ENCODE measurements at places on chromosomes 3 and 15.
A peak's percentile ranks its signal among the peaks of the same experiment; 100 is the strongest.

- DNase-seq = peak; percentile 76
Observed at GRCh38 chr15:92958105-92958504, 58.0 kb downstream of the CHD2 start.

- DNase-seq = peak; percentile 96
Observed at GRCh38 chr3:129160891-129161859, at the start of gene ISY1. TSS of gene ISY1 (minus strand) at chr3:129161063. CDS start at chr3:129160975, 88 bp downstream.

- DNase-seq = no peak
Observed at GRCh38 chr3:55569033-55569599, 82.0 kb upstream of the WNT5A start.

- DNase-seq = no peak
Observed at GRCh38 chr3:184029443-184029842, 2.1 kb upstream of the HTR3D start.

DNA sequence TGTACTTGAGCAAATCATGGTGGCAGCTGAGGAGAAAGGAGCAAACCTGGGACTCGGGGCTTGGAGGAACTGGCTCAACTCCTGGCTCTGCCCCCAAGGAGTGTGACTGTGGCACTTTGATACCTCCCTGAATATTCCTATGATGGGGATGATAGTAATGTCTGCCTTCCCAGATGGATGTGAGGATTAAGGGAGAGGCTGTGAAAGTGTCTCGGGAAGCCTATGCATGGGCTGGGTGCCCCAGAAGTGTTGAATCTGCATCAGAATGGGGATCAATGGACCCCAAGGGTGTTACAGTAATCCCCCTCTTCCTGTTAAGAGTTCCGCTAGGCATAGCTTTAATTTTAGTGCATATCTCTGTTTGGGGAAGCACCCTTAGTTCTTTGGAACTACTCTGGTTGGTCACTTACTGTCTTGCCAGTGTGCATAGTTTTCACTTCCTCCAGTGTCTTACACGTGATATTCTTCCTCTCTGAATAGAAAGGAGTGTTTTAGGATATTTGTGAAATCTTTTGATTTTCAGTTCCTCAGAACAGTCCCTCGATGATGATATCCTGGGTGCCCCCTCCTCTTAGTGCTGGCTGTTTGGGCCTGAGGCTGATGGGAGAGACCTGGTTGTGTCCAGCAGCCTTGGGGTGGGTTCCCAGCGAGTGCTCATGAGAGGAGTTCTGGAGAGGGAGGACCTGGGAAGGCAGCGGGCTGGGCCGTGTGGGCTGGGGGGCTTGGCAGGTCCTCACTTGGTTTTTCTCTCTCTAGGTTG lies 97.5 kb downstream of the CHDH start:
- DNase-seq = peak; percentile 11

DNA sequence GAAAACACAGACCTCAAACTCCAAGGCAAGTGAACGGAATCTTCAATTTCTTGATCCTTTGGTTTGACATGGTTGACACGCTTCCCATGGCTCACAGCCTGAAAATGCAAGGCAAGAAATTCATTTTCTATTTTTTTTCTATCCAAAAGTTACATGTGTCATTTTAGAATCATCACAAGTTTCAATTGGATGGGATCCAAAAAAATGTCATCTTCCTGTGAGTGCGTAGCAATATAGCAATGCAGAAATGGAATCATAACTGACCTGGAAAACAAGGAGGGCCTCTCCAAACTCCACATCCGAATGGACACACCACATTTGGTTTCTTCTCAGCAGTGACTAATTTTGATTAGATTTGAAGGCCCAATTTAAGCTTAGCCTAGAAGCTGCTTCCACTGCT lies 175.8 kb upstream of the ATP11B start:
- DNase-seq = no peak

DNA sequence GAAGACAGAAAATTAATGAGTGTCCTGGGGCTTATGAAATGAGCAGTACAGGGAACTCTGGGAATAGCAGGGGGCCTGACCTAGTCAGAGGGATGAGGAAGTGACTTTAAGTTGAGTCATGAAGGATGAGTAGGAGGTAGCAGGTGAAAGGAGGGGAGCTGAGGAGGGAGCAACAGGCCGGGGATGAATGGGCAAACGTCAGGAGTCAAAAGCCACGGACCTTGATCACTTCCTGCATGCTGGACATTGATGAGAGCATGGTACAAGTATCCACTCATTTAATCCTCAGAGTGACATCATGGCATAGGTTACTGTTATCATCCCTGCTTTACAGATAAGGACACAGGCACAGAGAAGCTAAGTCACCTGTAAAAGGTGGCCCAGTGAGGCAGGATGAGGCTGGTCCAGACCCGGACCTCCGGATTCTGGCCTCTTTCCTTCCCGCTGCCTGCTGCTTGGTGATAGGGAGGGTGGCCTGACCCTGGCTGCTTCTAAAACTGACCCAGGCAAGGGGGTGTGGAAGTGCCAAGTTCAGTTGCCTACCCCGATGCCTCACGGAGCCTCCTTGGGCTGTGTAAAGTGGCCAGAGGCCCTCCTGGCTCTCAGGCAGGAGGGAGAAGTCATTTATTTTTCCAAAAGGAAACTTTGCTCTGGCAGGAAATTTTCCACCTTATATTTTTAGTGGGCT lies 7.6 kb downstream of the CORO2B start:
- DNase-seq = no peak

DNA sequence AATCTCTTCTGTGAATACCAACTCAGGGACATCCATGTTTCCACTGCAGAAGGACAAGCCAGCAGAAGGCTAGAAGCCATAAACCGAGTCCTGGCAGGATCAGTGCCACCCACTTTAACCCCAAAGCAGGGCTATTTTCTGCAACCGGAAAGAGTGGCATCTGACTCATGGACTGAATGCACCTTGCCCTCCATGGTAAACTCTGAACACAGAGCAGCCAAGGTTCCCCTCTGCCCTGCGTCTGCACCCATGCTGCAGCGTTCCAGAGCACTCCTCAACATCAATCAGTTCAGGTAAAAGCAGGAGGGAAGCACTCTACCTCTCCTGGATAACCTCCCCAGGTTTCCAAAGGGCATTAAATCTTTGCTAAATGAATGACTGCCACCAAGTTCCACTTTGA lies 801 bp upstream of the NGRN start:
- peak; percentile 74 for DNase-seq

DNA sequence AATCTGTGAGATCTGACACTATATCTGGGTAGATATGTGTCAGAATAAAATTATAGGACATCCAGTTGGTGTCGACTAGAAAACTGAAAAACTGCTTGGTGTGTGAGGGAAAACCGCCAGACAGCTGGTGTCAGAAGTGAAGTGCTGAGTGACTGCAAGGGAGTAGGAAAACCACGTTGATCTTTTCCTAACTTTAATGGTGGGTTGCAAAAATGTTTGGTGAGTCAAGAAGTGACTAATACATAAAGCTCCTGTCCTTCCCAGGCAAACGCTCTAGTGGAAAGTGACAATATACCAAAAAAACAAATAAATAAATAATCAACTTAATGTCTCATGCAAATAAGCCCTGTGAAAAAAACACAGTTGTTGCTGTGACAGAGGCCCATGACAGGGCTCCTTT lies 7.3 kb upstream of the CD96 start:
- DNase-seq = no peak

DNA sequence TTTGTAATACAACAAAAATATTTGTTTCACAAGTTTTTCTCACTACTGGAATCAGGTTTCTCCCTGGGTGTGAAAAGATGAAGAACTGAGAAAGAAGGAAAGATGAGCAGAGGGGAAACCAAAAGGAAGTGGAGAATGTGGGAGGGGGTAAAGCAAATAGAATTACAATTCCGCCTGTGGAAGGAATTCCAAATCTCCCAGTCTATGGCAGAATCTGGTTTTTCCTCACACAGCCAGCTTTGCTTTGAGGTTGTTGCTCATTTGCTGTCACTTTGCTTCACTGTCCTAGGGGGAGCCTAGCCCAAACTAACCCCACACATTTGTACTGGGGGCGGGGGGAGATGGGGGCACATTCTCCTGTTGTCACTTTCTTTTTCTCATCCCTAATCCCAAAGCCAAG lies 43.9 kb downstream of the RPL22L1 start:
- no peak for DNase-seq

DNA sequence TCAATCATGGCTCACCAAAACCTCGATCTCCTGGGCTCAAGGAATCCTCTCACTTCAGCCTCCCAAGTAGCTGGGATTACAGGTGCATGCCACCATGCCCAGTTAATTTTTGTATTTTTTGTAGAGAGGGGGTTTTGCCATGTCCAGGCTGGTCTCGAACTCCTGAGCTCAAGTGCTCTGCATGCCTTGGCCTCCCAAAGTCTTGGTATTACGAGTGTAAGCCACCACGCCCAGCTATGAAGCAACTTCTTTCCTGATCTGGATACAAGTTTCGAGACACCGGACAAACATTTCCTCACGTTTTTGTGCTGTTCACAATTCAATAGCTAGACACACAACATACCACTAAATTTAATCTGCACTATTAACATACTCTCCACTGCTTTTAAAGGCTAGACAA lies 3.4 kb upstream of the SYNM start:
- no peak for DNase-seq

- DNase-seq = no peak
Observed at GRCh38 chr3:111570404-111571030, 24.6 kb downstream of the ZBED2 start.

DNA sequence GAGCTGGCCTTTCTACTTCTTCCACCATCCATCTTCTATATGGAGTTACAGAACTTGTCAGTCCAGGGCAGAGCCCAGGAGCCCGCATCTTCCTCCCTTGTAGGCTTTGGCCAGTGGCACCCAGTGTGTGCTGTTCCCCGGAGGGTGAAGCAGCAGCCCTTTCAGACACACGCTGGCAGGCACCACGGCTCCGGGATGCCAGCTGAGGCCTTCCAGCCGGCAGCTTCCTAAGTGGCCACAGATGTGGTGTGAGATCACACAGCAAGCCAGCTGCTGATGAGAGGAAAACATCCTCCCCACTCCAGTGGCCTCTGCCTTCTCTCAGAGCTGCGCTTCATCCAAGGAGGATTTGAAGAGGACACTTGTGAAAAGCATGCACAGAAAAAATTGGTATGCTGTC lies 24.1 kb downstream of the CRABP1 start:
- no peak for DNase-seq

DNA sequence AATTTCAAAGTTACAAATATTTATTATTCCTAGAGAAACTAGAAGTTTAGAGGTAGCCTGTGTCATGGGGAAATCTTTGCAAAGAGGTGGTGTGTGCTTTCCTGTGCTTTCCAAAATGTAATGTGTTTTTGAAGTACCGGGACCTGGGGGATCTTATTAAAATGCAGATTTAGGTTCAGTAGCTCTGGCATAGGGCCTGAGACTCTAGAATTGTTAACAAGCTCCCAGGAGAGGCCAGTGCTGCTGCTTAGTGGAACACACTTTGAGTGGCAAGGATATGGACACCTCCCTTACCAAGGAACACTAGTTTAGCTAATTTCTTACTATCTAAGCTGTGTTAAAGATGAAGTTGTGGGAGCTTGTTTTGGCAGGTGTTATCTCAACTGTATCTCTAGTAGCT lies 428.9 kb downstream of the VGLL3 start:
- DNase-seq = no peak

GRCh38 chr15:65085207-65085753 lies 8.7 kb downstream of the KBTBD13 start:
- DNase-seq = no peak

GRCh38 chr3:170765419-170766078 lies 104.4 kb downstream of the RPL22L1 start:
- no peak for DNase-seq

- DNase-seq = no peak
Observed at GRCh38 chr15:59814409-59814808, 125.3 kb upstream of the BNIP2 start.

- DNase-seq = no peak
Observed at GRCh38 chr3:56061279-56061626, 407.0 kb downstream of the ERC2 start.

DNA sequence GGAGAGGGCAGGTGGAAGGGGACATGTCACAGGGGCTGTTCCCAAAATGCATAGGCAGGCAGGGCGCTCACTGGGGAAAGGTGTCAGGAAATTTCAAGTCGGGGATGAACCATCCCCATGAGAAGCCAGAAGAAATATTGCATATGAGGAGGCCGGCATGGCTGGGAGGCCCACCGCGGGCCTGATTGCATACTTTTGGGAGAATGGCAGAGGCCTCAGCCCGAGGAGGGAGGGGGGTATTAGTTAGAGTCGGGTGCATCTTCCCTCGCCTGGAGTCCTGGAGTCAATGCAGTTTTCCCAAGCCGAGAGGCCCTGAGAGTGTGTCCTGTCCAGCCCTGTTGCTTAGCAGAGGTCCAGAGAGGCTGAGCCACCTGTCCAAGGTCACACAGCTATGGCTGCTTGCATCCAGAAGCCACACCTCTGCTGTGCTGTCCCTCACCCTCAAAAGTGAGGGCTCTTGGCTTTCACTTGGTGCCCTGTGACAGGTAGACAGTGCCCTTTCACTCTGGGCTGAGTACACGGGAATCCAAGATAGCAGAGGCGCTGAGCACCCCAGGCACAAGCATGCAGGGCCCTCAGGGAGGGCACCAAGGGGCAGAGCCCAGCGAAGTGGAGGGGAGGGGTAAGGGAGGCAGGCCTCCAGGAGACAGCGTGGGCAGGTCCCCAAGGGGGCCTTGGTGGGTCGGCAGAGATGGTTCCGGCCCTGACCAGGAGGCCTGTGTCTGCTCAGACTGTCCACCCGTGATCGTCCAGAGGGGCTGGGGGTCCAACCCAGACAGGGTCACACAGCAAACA lies 48.5 kb downstream of the GRIP2 start:
- no peak for DNase-seq

DNA sequence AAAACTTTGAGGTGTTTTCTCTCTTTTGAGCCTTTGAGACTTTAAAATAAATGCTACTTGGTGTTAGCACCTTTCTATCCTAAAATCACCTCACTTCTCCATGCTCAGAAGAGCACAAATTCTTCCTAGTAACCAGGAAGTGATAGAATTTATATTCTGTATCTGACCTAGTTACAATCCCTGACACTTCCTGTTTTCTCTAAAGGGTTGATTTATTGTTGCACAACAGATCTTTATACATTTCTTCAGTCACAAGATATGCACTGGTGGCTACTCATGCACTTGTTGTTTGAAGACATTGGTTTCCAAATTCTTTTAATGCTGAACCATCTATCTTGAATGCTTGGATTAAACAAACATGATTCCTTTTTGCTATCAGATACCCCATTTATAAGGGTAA lies 47.2 kb upstream of the CNTN3 start:
- DNase-seq = no peak

GRCh38 chr3:57752307-57752706 lies 3.8 kb upstream of the SLMAP start:
- DNase-seq = no peak

DNA sequence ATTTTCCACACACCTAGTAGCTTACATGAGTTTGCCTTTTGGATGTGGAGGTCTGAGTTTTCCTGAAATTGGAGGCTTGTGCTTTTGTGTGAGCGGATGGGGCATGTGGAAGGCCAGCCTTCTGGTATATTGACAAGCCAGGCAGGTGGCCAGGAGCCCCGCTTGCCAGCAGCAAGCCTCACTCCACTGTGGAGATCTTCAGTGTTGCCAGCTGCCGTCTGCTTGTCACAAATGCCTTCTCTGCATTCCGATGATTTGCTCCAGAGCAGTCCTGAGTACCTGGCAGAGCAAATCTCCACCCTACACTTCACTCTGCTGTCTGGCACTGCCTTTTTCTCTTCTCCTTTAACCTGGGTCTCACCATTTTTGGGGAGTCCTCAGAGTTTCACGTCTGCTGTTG lies 29.1 kb upstream of the CHST2 start:
- no peak for DNase-seq

GRCh38 chr3:154598166-154598565 lies 168.2 kb upstream of the GPR149 start:
- no peak for DNase-seq

GRCh38 chr15:34514251-34514670 lies 69.2 kb downstream of the GOLGA8B start:
- peak; percentile 17 for DNase-seq

All from activated CD4-positive, alpha-beta T cell treated with anti-CD3 and anti-CD28 coated beads, Interleukin-10, Interleukin-2, amounts not matched to agents 100 ng/mL and 50 ng/mL, durations not matched to agents 16 hours and 8 hours (primary cell).